T47D (cell line): ENCODE measurements at places on chromosomes 2 and 18.

DNA sequence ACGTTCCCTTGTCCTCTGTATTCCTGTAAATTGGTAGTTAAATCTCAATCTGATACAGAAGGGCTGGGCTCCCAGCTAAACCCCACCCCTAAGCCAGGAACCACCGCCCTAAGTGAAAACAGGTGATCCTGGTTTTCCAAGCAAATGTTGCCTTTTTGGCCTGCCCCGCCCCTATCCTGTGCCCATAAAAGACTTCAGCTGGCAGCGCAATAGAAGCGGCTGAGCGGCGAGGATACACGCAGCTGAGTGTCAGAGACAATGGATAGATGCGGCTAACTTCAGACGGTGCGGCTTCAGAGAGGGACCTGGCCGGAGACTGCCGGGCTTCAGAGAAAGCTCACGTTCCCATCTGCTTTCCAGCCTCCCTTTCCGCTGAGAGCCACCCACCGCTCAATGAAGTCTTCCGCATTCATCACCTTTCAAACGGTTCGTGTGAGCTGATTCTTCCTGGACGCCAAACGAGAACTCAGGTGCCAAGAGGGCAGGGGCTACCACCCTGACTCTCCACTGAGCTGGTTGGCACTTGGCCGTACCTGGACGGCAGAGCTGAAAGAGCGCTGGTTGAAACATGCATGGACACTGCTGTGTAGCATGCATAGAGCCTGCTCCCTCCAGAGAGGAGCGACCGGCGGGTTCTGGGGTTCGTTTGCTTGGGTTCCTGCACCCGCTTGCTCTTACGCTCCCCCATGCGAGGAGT, 49.5 kb upstream of the POLE4 start:
- no peak for DNase-seq

- DNase-seq, result no peak
Observed at GRCh38 chr2:20446255-20446916, 488 bp upstream of the RHOB start.

DNA sequence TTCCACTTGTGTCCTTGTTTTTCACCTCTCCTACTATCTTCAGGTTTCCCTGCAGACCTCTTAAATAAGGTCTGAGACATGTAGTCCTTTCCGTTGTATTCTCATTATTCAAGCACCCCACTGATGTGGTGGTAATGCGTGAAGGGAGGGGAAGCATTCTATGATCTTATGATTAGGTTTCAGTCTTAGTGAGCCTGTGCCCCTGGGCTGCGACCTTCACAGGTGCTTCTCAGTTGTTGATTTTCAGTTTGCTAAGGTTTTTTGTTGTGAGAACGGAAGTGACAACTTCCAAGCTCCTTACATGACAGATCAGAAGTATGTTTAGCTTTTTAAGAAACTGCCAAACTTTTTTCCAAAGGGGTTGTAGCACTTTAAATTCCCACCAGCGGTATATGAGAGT, 41.3 kb downstream of the VPS54 start:
- DNase-seq, result no peak

- DNase-seq, result no peak
Observed at GRCh38 chr18:58882044-58882443, 17.4 kb downstream of the ZNF532 start.

DNA sequence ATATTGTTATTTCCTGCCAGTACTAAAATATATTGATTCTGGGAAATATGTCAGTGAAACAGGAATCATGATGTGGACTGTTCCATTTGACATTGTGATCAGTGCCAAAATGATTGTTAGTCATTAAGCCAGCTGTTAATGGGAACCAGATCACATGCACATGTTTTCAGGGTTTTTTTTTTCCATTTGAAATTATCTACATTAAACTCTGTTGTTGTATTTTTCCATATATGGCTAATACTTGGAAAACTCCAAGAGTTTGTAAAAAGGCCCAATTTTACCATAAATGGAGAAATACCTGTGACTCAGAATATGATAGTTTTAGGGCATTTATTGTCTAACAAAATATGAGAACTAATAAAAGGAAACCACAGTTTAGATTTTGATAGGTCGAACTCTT, 13.4 kb downstream of the ITGAV start:
- DNase-seq, result no peak
